Right renal cortex interstitium (tissue), 3 donors: ENCODE measurements at places on chromosomes 5 and 9. TPM values are rescaled to one million over a fixed set of nuclear protein-coding genes. Genes with fewer than 3 reads are reported as not detected.

The SLC36A3 gene
- polyA plus RNA-seq, result not detected

GRCh38 chr5:135576075-135576599, 2.7 kb downstream of the CXCL14 start:
- no peak for DNase-seq

DNA sequence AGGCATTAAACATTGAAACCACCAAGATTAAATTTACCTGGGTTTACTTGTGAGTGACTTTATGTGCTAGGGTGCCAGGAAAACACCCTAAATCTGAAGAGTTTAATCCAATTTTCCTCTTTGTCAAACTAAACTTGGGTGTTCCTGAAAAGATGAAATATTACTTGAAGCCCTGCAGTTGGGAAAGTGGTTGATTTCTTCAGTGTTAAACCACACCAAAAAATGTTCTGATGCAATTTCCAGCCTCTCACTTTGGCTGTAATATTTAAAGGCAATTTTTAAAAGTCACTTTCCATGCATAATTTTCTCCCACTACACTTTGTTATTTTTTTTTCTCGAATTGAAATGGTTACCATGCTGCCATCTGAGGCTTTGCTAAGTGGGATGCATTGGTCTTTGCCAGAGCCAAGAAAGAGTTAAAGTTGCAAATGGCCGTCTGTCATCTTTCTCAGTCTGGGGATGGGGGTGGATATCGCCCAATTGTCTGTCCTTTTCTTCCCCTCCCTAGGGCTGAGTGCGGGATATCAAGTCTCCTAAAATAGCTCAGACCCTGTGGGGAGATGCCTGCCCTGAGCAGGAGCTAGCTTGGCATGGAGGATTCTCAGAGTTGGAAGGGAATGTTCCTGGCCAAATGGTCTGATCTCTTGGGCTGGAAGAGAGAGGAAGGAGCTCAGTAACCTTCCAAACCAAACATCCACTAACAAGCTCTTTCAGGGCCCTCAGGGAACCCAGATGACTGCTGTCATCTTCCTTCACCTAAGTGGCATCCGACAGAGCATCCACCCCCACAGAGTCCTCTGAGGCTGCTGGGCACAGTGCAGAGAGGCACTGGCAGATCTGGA, 13.6 kb upstream of the SHB start:
- no peak for DNase-seq

DNA sequence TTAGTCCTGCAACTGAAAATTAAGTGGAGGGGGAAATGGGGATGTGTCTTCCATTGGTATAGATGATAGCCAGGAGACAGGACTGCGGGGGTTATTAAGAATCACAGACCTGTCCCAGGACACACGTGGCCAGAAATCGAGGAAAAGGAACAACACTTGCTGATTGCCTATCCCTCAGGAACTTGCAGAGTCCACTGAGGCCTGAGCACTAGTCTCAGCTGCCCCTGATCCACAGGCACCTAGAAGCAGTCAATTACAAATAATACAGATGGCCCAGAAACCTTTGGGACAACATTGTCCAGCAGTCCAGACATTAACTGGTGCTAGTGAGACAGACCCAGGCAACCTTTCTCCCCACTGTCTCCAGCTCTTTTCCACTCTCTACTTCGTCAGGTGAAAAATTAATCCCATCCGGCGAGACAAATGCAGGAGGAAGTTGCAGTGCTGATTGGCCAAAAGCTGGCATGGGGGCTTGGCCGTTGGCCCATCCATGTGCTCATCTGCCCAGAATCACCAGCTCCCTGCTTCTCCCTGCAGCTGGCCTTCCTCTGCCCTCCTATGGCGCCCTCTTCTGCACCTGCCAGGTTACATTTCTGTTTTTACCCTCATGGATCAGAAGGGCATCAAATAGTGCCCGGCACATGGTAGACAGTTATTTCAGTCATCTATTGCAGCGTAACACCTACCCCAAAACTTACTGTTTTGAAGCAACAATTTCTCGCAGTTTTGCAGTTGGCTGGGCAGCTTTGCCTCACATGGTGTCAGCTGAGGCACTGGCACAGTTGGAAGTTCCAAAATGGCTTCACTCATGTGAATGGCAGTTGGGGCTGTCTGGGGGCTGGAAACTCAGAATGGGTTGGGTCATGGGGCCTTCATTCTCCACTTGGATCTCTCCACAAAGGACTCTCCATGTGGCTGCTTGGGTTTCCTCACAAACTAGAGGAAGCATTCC, 3.6 kb upstream of the B4GALT1 start:
- DNase-seq, result no peak
